ENCODE measurements at places on chromosomes 3 and 15.

GRCh38 chr3:72418244-72418643 is 430.0 kb downstream of the SHQ1 start:
- DNase-seq: no peak

DNA sequence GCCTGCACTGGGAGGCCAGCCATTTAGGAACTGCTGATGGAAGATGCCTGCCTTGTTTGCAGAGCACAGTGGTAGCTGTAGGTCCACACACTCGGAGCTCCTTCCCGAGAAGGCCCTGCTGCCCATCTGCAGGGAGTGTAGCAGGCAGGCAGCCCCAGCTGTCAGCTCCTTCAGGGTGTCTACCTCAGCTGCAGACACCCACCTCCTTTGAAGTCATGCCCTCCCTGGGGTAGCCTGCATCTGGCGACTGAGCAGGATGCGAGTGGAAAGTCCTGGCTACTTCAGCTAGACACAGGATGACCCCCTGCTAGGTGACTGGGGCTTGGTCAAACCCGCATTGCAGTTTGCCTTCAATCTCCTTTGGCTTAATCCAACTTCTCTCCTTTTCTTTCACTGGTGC is 93.2 kb upstream of the TLE3 start:
- no peak for DNase-seq

DNA sequence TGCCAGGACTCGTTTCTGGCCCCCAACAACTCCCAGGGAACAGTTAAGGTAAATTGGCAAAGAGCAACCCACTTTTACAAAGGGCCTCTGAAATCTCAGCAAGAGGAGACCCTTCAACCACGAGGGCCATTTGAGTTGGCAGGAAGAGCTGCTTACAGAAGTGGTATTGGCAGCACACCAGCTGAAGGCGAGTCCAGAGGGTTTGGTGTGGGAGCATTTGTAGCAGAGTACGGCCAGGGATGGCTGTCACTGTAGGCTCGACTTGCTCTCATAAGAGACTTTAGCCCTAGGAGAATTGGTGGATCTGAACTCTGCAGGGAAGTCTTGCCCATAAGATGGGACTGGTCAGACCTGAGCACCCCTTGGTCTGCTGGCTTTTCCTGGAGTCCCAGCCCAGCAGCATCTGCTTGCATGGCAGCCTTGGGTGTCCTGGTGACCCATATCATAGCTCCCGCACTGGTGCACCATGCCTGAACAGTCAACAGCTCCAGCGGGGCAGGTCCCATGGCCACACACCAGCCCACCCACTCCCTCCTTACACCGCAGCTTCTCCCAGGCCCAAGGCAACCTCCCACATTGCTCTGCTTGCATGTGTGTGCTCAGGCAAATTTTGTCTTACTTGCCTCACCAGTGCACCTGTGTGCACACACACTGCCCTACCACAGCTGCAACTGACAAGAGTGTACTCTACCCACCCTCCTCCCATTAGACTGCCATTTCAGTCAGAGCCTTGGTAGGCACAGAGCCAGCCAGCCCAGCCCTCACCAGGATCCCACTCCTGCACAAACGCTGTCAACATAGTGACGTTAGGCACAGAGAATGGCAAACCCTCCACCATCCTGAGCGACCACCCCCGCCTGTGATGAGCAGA is 861.6 kb upstream of the DPPA4 start:
- no peak for DNase-seq

DNA sequence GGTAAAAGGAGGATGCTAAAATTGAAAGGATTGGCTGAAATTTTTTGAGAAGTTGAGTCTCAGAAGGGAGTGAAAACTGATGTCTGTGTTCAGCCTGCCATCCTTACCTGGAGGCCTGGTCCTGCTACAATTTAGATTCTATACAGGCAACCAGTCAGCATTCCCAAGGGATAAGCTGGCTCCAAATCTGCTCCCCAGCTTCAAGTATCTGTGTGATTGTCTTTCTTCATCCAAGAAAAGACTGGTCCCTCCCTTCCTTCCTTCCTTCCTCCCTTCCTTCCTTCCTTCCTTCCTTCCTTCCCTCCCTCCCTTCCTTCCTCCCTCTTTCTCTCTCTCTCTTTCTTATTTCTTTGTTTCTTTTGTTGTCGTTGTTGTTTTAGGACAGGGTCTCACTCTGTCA is 24.7 kb upstream of the UMPS start:
- DNase-seq: no peak

DNA sequence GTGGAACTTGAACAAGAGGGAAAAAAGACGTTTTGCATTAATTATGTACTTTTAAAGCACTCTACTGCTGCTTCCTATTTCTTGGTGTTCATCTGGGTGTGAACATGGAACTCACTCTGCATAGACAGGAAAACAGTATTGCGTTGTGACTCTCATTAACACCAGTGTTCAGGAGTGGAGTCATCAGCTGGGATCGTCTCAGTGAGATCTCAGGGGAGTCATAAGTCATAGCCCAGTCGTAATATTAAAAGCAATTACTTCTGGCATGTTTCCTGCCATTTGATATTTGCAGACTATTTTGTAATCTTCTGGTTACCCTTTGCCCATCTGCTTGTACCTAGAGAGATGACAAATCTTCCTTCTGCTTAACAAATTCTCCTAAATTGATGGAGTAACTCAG is 462.0 kb upstream of the ATP11B start:
- DNase-seq: no peak

DNA sequence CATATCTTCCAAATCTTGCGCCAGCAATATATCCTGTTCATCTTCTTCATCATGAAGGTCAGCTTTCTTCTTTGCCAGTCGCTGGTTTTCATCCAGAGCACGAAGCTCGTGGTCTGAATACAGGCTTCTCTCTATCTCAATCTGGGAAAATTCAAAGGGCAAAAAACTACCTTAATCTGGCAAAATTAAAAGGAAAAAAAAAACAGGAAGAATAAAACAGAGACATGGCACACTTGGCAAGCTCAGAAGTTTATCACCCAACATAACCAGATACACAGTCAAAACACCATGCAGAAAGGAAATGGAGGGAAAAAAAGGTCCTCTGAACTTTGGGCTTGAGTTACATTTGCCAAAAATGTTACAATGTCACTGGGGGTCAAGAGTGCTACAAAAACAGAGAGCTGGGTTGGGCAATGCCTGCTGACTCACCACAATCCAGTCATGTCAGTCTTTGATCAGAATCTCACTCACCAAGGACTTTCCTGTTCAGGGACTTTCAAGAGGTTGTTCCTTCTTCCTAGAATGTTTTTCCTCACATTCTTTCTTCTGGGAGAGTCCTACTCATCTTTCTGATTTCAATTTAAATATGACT is 1.5 kb downstream of the MRPL46 start:
- DNase-seq: no peak

DNA sequence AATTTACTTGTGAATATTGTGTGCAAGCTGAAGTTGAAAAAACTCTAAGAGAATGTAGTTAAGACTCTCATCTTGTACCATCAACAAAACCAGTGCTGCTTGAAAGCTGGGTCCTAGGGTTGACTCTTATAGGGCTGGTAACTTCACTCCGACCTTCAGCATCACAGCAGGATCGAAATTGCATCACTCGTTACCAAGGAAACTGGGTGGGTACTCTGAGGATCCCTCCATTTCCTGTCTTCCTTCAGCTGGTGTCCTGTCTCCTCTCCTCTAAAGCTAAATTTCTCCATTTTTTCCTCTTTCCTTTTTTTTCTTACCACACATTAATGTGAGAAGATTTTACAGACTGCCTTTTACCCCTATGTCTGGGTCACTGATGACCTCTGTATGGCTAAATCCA is 3.0 kb upstream of the APH1B start:
- DNase-seq: peak; percentile 64

GRCh38 chr3:196640297-196641018 is 964 bp downstream of the NRROS start:
- DNase-seq: no peak

DNA sequence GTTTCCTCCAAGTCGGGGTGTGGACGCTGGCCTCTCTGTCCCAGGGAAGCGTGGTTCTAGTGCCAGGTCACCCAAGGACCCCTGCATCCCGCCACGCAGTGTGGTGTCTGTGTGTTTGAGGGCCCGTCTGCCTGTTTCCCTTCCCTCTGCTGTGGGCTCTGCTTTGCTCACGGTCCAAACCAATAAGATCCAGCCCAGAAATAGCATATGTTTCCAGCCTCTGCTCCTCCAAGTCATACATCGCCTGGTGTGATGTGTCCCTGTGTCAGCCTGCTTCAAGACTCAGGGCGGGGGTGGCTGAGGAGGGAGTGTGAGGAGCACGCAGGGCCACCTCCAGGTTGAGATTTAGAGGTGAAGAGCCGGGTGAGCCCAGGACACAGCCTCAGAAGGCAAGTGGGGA is 21.9 kb upstream of the RPL29 start:
- no peak for DNase-seq

- peak; percentile 25 for DNase-seq
Measured at GRCh38 chr15:28109626-28110455, 10.7 kb upstream of the OCA2 start.

- DNase-seq: no peak
Measured at GRCh38 chr15:58228718-58229117, 90.5 kb downstream of the AQP9 start.

- DNase-seq: no peak
Measured at GRCh38 chr3:147915057-147915456, 505.9 kb downstream of the ZIC1 start.

- DNase-seq: no peak
Measured at GRCh38 chr3:69033470-69033869, 18.7 kb downstream of the TMF1 start.

DNA sequence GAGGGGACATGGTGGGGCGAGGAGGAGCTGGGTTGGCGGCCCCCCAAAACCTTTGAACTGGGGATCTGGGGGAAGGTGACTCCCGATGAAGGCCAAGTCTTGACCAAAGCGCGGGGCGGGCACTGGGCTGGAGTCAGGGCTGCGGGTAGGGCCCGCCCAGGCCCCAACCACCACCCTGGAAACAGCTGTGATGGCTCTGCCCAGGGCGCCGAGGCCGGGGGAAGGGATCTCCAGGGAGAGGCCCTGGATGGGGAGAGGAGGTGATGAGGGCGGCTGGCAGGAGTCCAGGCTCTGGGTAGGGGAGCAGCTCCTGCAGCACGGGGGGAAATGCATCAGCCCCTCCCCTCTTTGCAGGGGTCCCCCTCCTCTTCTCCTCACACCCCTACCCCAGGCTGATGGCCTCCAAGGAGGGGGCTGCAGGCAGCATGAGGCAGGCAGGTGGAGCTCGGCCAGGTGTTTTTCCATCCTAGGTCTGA is 5.9 kb upstream of the C15orf39 start:
- peak; percentile 55 for DNase-seq

DNA sequence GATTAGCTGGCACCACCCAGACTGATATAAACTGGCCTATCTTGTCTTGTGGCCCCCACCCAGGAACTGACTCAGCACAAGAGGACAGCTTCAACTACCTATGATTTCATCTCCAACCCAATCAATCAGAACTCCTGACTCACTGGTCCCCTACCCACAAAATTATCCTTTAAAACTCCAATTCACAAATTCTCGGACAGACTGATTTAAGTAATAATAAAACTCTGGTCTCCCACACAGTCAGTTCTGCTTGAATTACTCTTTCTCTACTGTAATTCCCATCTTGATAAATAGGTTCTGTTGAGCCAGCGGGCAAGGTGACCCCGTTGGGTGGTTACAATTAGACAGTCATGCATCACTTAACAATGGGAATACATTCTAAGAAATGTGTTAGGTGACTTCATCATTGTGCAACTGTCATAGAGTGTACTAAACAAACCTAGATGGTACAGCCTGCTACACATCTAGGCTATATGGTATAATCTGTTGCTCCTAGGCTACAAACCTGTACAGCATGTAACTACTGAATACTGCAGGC is 48.1 kb upstream of the MAP4 start:
- no peak for DNase-seq

- DNase-seq: no peak
Measured at GRCh38 chr15:67100801-67101581, 35.6 kb downstream of the SMAD3 start.

DNA sequence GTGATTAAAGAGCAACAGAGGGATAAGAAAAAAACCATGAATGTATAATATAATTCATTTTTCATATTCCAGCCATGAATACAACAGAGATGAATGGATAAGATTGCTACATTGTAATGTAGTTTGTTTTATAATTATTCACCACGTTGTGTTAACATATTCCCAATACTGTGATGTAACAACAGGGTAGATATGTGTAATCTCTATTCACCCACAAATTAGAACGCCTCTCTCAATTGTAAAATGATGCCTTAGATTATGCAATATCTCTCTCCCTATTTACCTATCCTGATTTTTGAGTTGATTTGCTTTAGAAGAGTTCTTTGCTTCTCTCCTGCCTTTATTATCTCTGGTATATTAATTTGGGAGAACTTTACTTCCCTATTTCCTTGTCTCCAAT is 193.6 kb downstream of the AGBL1 start:
- DNase-seq: no peak

GRCh38 chr3:38576131-38576525 is 73.4 kb downstream of the SCN5A start:
- DNase-seq: no peak

- DNase-seq: no peak
Measured at GRCh38 chr3:118001380-118001779, 1033.3 kb downstream of the IGSF11 start.

DNA sequence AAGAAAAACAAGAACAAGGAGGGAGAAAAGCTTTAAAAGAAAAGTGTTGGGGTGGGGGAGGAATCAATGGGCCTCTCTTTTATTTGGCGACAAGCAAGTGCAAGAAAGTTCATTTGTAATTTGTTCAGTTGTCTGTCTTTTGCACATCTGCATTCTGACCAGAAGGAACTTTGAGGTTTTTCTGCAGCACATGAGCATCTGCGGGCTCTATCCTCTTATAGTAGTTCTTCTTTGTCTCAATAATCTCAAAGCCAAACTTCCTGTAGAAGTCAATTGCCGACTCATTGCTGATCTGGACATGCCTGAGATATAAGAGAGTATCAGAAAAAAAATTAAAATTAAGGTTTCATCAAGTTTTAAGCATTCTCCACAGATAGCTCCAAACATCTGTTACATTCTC is 24.4 kb downstream of the NAA50 start:
- DNase-seq: no peak

- DNase-seq: no peak
Measured at GRCh38 chr3:70233112-70233511, 79.3 kb downstream of the MDFIC2 start.

DNA sequence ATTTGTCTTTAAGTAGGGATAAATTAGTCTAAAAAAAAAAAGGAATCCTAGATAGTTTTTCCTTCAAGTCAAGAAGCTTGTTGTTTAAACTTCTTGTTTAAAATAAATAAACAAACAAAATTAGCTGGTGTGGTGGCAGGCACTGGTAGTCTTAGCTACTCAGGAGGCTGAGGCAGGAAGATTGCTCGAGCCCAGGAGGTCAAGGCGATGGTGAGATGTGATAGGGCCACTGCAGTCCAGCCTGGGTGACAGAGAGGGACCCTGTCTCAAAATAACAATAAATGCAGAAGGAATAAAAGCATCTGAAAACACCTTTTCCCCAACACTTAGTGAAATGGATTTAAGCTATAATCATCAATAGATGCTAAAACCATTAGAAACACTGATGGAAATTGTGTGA is 19.0 kb downstream of the GLB1 start:
- no peak for DNase-seq
